Kidney (tissue), 22 donors: ENCODE measurements at places on chromosomes 16 and 17.
A peak's percentile ranks its signal among the peaks of the same experiment; 100 is the strongest.

GRCh38 chr16:891353-891740 lies 79.4 kb downstream of the LMF1 start:
- DNase-seq: no peak

GRCh38 chr16:1509307-1510221 lies 16.4 kb downstream of the TELO2 start:
- peak; percentile 7 for DNase-seq

GRCh38 chr17:31780483-31780882 lies 78.6 kb downstream of the COPRS start:
- no peak for DNase-seq

DNA sequence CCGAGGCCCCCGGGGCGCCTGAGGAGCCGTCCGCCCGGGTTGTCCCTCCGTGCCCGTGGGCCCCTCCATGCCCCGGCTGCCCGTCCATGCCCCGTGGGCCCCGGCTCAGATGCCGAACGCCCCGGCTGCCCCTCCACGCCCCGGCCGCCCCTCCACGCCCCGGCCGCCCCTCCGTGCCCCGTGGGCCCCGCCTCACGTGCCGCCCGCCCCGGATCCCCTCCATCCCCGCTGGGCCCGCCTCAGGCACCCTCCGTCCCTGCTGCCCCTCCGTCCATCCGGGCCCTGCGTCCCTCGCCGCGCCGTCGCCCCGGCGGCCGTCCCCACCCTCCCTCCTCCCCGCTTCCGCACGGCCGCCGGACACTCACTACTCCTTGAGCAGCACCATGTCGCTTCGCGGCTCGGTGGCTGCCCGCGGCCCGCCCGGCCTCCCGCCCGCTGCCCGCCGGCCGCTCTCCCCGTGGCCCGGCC lies 382 bp downstream of the PITPNA start:
- no peak for DNase-seq

DNA sequence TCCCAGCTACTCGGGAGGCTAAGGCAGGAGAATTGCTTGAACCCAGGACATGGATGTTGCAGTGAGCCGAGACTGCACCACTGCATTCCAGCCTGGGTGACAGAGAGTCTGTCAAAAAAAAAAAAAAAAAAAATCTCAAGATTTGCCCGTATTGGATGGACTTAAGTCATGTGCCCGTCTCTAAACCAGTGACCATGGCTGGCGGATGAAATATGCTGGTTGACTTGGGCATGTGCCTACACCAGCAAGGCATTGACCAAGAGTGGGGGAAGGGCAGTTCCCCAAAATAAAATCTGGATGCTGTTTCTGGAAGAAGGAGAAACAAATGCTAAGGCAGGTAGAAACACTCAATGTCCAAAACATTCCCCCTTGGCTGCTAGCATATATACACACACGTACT lies 21.5 kb upstream of the COL1A1 start:
- DNase-seq: no peak

DNA sequence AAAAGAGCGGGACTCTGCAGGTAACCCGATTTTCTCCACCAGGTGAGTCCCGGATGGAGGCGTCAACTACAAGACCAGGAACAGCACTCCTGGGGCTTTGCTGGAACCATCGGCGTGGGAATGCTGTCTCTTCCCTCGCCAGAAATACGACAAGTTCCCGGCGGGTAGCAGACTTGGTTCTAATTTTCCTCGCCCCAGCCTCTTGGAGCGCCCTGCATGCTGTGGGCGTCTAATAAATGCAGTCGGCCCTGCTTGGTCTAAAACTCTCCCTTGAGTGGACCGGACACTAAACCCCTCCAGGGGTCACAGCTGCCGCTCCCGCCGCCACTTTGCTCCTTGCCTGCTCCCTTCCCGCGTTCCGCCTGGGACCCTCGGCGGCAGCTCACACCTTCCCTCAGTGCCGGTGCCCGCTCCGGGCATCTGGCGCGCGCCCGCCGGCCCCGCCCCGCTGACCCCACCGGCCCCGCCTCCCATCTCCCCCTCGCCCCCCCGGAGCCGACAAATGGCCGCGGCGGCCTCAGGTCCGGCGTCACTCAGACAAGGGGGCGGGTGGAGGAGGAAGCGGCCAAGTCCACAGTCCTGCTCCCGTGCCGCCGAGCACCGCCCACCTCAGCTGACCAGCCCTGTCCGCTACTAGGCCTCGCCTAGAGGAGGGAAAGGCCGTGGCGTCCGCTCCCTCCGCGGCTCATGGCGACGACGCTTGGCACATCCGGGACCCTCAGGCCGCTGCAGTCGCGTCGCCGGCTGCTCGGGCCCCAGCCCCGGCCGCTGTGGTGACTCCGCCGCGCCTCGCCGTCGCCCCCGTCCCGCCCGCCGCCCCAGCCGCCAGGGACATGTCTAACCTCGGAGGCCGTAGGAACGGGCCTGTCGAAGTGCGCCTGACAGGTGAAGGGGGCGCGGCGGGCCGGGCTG lies 65.8 kb downstream of the KPNA2 start:
- peak; percentile 97 for DNase-seq

DNA sequence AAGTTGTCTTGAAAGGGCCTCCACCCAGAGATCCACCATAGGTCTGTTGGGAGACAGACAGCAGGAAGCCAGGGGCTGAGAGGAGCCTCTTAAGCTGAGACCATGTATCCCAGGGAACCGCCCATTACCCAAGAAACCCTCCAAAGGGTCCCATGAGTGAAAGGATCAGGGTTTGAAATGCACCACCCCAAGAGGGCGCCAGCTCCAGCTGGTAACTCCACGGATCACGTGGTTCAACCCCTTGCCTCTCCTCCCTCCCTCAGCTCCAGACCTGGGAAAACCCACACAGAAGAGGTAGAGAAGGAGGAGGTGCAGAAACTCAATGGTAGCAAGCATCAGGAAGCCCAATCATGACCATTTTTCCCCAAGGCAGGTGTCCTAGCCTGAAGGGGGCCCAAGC lies 148.7 kb downstream of the AIPL1 start:
- DNase-seq: no peak

- DNase-seq: no peak
Measured at GRCh38 chr17:77144227-77144626, 3.5 kb downstream of the SEC14L1 start.

DNA sequence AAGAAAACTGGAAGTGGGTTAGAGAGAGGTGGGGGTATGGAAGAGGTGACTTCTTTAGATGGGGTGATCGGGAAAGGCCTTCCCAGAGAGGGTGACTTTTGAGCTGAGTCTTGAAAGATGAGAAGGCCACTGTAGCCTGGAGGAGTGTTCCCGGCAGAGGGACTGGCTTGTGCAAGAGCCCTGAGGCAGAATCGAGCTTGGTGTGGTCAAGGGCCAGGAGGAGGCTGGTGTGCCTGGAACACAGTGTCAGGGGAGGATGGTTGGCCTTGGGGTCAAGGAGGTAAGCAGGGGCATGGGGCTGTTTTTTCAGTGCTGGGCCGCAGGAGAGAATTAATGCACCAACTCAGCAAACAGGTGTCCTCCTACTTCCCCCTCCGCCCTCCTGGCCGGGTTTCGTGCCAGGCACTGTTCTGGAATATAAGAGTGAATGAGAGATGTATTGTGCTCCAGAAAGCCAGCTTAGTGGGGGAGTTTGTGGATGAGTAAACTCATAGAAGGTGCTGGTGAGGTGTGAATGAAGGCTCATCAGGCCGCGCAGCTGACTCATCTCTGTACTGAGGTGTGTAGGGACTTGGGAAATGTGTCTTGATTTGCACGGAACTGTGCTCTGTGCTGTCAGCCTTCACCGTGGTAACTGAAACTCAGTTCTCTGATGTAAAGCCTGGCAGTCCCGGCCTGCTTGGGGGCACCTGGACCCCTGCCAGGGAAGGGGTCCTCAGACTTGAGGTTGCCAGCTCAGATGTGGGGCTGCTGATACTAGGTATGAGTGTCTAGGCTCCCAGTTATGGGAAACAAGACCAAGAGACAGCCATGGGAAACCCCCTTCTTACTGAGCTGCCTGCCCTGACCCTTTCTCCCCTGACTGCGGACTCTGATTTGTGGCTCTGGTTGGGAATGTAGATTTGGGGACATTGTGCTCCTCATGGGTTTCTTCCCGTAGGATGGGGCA lies 15.3 kb downstream of the KSR1 start:
- no peak for DNase-seq

DNA sequence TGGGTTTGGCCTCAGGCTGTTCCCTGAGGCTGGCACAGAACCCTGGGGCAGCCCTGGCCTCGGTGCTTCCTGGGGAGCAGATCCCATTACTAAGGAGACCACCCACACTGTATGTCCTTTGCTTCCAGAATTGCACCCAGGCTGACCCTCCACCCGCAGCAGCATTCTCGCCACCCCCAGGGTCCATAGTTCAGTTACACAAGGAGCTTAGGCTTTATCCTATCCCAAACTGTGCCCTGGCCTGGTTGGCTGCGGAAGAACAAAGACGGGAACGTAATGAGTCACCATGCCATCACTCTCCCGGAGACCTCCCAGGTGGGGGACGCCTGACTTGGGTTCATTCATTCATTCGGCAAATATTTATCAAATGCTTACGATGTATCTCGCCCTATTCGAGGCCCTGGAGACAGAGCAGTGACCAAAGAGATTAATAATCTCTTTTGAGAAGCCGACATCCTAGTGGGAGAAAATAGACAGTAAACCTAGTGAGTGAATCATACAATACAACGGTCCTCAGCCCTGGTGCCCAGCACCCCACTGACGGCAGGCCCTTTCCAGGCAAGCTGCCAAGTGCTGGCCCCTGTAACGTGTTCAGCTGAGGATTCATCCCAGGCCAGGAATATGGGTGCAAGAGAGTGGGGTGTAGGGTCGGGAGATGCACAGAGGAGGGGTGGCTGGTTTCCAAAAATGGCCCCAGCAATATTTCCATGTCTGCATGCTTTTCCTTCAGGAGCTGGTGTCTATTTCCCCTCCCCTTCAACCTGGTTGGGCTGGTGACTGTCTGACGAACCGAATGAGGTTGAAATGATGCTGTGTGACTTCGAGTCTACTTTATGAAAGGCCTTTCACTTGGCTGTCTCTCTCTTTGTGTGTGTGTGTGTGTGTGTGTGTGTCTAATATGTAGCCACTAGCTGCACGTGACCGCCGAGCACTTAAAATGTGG lies 134.2 kb downstream of the MGAT5B start:
- DNase-seq: no peak

- peak; percentile 75 for DNase-seq
Measured at GRCh38 chr16:53022374-53022773, 30.3 kb downstream of the CHD9NB start.

DNA sequence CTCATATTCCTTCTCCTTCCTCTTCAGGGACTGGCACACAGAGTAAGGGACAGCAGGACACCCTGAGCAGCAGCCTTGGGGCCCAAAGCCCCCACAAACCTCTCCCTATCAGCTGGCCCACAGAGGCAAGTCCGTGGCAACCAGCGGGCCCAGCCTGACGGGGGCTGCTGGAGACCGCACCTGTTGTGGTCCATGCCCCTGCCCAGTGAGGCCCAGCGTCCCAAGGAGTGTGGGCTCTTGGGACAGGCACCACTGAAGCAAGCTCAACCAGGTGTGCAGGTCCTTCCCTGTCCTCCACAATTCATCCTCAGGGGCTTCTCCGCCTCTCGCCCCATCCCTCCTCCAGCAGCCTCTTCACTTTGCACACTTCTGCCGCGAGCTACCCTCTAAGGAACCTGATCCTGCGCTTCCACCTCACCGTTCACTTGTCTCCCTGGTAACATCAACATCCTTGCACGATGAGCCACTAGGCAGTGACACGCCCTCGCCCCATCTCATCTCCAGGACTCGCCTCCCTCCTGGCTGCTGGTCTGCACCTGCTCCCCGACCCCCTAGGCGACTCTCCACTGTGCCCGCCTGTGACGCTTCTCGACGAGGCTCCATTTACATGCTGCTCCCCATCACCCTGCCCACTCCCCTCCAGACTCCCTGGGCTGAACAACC lies 12.7 kb downstream of the MNT start:
- DNase-seq: no peak

GRCh38 chr16:85061566-85061965 lies 34.0 kb downstream of the KIAA0513 start:
- DNase-seq: no peak

- DNase-seq: no peak
Measured at GRCh38 chr17:56679777-56680422, 86.4 kb downstream of the NOG start.

DNA sequence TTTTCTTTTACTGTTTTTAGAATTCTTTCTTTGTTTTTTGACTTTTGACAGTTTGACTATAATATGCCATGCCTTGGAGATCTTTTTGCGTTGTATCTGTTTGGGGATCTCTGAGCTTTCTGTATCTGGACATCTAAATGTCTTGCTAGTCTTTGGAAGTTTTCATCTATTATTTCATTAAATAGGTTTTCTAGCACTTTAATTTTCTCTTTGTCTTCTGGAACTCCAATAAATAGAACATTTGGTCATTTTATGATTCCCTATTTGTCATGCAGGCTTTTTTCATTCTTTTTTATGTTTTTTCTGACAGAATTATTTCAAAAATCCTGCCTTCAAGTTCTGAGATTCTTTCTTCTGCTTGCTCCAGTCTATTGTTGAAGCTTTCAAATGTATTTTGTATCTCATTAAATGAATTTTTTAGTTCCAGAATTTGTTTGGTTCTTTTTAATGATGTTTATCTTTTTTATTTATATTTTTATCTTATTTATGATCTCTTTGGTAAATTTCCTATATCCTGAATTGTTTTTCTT lies 201.4 kb downstream of the CHD9NB start:
- DNase-seq: no peak

DNA sequence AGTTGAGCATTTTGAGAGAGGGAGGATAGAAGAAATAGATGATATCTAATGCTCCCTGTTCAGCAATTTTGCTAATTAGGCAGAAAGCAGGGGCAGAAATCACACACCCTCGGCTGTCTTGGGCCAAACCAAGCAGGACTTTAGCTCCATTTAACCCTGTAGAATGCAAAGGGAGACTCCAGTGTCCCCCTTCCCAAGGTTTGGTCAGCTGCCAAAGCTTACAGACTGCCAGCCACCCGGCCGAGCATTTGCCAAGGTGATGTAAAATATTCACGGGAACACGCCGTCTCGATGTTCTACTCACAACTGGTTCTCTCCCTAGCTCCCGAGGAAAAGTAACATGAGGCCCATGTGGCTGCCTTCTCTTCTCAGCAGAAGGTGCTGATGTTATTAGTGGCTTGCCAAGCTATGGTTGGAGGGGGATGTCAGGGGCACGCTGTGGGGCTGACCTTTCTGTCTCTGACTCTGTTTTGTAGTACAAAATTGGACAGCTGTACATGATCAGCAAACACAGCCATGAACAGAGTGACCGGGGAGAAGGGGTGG lies 155.3 kb downstream of the PITPNC1 start:
- DNase-seq: no peak

- no peak for DNase-seq
Measured at GRCh38 chr17:44930667-44931066, 15.4 kb upstream of the GFAP start.

DNA sequence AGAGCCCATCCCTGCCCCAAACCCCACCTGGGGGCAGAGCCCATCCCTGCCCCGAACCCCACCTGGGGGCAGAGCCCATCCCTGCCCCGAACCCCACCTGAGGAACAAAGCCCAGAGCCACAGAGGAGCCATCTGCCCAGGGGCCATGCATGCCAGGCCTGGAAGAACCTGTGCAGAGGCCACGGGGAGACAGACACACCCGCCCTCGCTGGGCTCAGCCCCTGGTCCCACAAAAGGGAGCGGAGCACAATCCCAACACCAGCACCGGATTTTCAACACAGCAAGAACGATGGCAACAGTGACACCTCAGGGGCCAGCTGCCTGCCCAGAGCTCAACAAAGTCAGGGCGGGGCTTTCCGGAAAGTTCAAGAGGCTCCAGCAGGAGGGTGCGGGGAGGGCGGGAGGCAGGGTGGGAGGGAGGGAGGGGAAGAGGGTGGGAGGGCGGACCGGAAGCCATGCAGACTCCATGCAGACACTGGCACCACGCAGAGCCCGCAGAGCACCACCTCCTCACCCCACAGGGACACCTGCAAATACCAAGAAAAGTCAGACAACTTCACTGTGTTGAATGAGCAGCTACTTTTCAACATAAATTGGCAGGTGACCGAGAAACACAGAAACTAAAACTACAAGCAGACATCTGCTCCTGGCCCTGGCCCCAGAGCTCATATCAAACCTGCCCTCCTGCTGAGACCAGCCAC lies 27.9 kb upstream of the C16orf95 start:
- no peak for DNase-seq
